ENCODE measurements at places on chromosomes 4 and X.

DNA sequence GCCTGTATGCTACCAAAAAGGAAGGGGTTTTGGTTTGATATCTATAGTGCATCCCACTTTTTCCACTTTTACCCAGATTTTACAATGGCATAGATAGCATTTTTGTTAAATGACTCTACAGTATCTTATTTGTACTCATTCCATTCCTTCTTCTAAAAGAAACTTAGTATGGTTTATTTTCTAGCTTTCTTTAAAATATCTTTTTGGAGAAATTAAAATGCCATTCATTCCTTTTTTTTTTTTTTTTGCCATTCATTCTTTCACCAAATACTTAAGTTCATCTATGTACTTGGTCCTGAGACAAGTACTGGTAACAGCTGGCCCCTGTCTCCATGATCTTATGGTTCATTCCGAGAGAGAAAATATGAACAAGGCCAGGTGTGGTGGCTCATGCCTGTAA, 49.1 kb downstream of the MID1 start:
- H3K4me3 ChIP-seq, result no peak overlapping the region
- H3K36me3 ChIP-seq, result peaks cover 3% of the 10 kb centered on the region
- no peaks in the 10 kb centered on the region for H3K4me1 ChIP-seq
- DNase-seq, result no peak
- H3K27ac ChIP-seq, result no peak overlapping the region

GRCh38 chr4:39494354-39494753, 32.9 kb downstream of the UGDH start:
- no peak for DNase-seq
- H3K36me3 ChIP-seq, result peaks cover 5% of the 10 kb centered on the region
- no peaks in the 10 kb centered on the region for H3K27me3 ChIP-seq

DNA sequence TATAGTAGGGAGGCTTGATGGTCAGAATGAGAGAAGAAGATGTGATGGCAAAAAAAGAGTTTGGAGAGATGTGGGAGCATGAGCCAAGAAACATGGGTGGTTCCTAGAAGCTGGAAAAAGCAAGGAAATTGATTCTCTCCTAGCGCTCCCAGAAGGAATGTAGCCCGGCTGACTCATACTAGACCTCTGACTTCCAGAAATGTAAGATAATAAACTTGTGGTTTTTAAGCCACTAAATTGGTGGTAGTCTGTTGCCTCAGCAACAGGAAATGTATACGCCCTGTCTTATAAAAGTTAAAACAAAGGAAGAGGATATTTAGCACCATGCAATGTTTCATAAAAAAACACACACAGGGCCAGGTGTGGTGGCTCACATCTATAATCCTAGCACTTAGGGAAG, 182.7 kb upstream of the PCDH7 start:
- DNase-seq, result no peak
- H3K4me1 ChIP-seq, result no peaks in the 10 kb centered on the region
- H3K36me3 ChIP-seq, result no peaks in the 10 kb centered on the region
- H3K27ac ChIP-seq, result no peak overlapping the region
- no peak overlapping the region for H3K4me3 ChIP-seq
- H3K27me3 ChIP-seq, result no peaks in the 10 kb centered on the region

DNA sequence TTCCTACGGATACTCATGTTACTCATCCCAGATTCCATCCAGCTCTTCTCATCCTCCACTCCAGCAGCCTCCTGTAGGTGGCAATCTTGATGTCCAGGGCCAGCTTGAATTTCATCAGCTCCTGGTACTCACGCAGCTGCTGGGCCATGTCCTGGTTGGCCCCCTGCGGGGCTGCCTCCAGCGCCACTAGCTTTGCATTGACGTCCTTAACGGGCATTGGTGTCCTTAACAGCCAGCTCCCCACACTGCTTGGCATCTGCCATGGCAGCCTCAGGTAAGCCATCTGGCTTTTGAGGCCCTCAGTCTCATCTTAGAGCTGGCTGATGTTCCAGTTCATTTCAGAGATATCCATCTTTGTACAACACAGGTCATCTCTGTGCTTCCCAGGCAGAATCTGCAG, 223.7 kb downstream of the FGF13 start:
- H3K27ac ChIP-seq, result no peak overlapping the region
- H3K4me1 ChIP-seq, result no peaks in the 10 kb centered on the region
- no peak for DNase-seq
- peaks cover 3% of the 10 kb centered on the region for H3K27me3 ChIP-seq

DNA sequence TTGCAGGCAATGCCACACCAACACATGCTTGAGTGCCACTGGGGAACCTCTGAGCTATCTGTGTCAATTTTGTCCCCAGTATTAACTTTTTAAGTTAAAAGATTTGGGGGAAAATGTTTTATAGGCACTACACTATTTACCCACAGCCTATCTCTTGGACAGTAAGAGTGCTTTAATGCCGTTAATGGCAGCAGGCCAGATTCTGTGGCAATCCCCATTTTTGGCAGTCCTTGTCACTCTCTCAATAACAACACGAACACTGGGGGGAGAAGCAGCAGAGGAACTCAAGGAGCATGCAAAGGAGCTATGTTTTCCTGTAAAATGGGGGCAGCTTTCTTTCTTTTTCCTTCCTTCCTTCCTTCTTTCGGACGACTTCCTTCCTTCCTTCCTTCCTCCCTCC, 168.6 kb downstream of the NSUN7 start:
- H3K4me3 ChIP-seq, result no peak overlapping the region
- no peak for DNase-seq
- peaks cover 9% of the 10 kb centered on the region for H3K36me3 ChIP-seq
- H3K4me1 ChIP-seq, result peaks cover 10% of the 10 kb centered on the region
